ENCODE measurements at places on chromosomes 3 and 15.

GRCh38 chr3:54962200-54962599 lies 34.3 kb upstream of the LRTM1 start:
- no peak for DNase-seq
- no peak overlapping the region for H3K4me3 ChIP-seq
- H3K36me3 ChIP-seq, result no peaks in the 10 kb centered on the region
- no peak overlapping the region for H3K27ac ChIP-seq

DNA sequence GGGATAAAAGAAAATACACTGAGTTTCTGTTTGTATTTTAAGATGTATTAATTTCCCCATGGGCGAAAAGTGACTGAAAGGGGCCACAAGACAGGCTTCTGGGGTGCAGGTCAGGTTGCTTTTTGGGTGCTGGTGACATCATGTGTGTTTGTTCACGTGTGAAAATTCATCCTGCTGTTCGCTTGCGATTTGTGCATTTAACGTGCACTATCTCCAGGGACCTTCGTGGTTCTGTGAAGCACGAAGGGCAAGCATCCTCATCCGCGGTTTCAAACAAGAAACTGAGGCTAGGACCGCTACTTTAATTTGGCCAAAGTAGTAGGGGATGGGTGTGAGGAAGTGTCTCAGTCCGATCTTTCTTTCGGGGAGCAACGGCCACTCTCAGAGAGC lies 1.6 kb upstream of the SMAD6 start:
- H3K36me3 ChIP-seq, result no peaks in the 10 kb centered on the region
- H3K4me1 ChIP-seq, result peaks cover 23% of the 10 kb centered on the region
- DNase-seq, result no peak
- no peaks in the 10 kb centered on the region for H3K27me3 ChIP-seq
- H3K27ac ChIP-seq, result peak overlapping the region; percentile 32

DNA sequence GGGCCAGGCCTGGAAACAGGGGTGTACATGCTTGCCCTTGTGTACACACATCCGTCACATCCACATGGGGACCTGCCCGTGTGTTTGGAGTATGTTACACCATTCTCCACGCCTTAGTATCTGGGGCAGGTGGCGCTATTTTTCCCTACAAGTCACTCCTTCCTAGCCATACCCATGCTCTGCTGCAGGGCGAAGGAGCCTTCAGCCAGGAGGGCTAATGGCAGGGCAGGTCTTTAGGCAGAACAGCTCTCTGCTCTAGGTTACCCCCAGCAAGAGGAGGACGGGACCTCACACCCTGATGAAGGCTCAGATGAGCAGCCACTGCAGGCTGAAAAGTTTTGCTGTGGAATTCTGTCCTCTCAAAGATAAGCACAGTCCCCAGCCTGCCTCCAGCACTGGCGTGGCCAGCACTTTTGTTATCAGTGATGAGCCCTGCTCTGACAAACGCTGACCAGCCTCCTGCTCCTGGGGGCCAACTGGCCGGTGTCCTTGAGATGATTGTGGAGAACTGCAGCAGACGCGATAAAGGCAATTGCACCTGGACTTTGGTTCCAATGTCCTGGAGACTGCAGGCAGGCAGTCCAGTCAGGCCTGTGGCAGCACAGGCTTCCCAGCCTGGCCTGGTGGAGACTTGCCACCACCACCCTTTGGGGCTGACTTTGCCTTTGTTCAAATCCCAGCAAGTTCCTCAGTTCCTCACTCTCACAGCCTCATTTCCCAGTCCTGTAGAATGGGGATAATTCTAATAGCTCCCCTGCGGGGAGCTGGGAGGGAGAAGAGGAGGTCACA lies 19.8 kb upstream of the PIGZ start:
- no peaks in the 10 kb centered on the region for H3K4me1 ChIP-seq
- peaks cover 4% of the 10 kb centered on the region for H3K27me3 ChIP-seq
- H3K27ac ChIP-seq, result no peak overlapping the region

DNA sequence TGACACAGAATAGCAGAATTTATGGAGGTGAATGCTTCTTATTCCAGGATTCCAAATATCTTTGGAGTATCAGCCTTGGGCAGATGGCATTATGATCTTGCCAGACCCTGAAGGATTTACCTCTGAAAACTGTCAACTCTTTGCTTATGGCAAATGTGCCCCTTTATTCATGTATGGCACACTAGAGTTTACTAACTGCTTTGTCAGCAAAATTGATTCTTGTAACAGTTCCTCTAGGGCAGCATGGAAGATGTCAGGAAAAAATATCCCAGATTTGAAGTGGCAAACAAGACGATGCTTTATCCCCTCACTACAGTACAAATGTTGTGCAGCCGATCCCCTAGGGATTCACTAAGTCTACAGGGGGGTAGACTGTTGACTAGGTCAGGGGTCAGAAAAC lies 79.7 kb downstream of the EDEM1 start:
- no peak overlapping the region for H3K27ac ChIP-seq
- DNase-seq, result no peak
- no peaks in the 10 kb centered on the region for H3K27me3 ChIP-seq
- H3K36me3 ChIP-seq, result no peaks in the 10 kb centered on the region
- H3K4me1 ChIP-seq, result no peaks in the 10 kb centered on the region

DNA sequence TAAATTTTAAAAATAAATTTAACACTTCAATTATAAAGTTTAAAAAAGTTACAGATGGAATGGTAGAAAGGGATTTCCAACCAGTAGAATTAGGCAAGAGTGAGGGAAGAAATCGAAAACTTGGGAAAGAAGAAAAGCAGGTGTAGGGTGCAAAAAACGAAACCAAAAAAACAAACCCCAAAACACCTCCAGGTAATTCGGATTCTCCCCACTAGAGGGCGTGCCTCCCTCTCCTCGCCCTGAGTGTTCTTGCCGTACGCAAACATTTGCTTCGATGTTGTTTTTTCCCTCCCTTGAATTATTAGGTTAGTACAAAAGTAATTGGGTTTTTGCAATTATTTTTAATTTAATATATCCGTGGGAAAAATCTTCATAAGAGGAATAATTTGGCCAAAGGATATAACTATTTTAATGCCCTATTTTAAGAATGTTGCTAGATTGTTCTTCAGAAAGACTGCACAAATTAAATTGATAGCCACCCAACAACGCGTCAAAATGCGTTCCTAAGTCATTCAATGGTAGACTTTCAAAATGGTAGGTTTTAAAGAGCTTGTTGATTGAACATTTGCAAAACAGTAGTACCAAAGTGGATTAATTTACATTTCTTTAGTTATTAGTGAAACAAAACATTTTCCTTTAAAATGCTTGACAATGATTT lies 63.7 kb downstream of the SLC30A4 start:
- H3K4me1 ChIP-seq, result peaks cover 12% of the 10 kb centered on the region
- no peak overlapping the region for H3K27ac ChIP-seq
- no peaks in the 10 kb centered on the region for H3K27me3 ChIP-seq
- peak; percentile 71 for DNase-seq
- H3K4me3 ChIP-seq, result peak overlapping the region; percentile 65

GRCh38 chr15:60800299-60801072 lies 321.5 kb upstream of the ICE2 start:
- DNase-seq, result no peak
- H3K36me3 ChIP-seq, result no peaks in the 10 kb centered on the region
- H3K27me3 ChIP-seq, result no peaks in the 10 kb centered on the region
- H3K4me1 ChIP-seq, result no peaks in the 10 kb centered on the region

DNA sequence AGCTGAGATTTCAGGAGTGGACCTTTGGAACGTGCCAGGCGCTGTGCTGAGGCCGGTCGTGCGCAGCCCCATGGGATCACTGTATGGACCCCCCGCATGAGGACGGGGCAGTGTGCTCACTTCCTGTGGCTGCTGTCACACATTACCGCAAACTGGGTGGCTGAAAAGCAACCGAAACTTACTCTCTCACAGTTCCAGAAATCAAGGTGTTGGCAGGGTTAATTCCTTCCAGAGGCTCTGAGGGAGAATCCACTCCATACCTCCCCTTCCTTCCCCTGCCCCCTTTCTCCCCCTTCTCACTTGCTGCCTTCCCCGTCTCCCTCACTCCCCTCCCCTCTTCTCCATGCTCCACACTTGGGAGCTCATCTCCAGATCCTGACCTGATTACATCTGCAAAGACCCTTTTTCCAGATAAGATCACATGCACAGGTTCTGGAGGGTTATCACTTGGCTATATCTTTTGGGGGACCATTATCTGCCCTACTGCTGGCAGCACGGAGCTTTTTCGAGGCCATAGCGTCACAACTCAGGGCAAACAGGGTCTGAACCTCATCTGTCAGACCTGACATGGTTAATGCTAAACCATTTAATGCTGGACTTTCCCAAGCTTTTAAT lies 41.2 kb downstream of the KLF13 start:
- H3K27ac ChIP-seq, result no peak overlapping the region
- no peak for DNase-seq
- no peaks in the 10 kb centered on the region for H3K4me1 ChIP-seq
- H3K4me3 ChIP-seq, result no peak overlapping the region
- no peaks in the 10 kb centered on the region for H3K36me3 ChIP-seq
- no peaks in the 10 kb centered on the region for H3K27me3 ChIP-seq

DNA sequence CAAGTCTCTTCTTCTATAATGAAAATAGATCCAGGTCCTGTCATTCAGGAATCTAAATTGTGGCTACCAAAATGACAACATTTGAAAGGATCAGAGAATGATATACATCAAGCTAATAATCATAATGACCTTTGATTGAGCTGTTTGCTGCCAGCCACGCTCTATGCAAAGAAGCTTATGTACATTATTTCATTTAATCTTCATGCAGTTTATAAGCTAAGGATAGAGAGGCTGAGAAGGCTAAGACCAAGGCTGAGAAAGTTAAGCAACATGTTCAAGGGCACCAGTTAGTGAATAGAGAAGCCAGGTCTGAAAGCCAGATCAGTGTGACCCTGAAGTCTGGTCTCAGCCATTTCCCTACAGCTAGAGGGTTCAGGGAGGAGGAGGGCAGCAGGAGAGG lies 29.4 kb downstream of the PAQR5 start:
- no peaks in the 10 kb centered on the region for H3K4me1 ChIP-seq
- H3K27me3 ChIP-seq, result peaks cover 6% of the 10 kb centered on the region
- H3K36me3 ChIP-seq, result no peaks in the 10 kb centered on the region
- no peak for DNase-seq
- H3K4me3 ChIP-seq, result no peak overlapping the region
- H3K27ac ChIP-seq, result no peak overlapping the region
